Lung (tissue), 17 donors: ENCODE measurements at places on chromosomes 3 and 15. TPM values are rescaled to one million over a fixed set of nuclear protein-coding genes. Genes with fewer than 3 reads are reported as not detected.

The PLS1 gene
- 45.4 TPM for total RNA-seq

The SLC28A1 gene
- total RNA-seq, result 0.06 TPM

The HRG gene
- total RNA-seq, result not detected

The SLC22A14 gene
- total RNA-seq, result not detected

The MUC13 gene
- 0.43 TPM for total RNA-seq

The CD96 gene
- 3.0 TPM for total RNA-seq

The UACA gene
- total RNA-seq, result 37.1 TPM
